Amygdala (tissue), 56 donors: ENCODE measurements at places on chromosomes 6 and 20.

GRCh38 chr6:170289180-170289931, 1.5 kb downstream of the DLL1 start:
- DNase-seq: no peak

DNA sequence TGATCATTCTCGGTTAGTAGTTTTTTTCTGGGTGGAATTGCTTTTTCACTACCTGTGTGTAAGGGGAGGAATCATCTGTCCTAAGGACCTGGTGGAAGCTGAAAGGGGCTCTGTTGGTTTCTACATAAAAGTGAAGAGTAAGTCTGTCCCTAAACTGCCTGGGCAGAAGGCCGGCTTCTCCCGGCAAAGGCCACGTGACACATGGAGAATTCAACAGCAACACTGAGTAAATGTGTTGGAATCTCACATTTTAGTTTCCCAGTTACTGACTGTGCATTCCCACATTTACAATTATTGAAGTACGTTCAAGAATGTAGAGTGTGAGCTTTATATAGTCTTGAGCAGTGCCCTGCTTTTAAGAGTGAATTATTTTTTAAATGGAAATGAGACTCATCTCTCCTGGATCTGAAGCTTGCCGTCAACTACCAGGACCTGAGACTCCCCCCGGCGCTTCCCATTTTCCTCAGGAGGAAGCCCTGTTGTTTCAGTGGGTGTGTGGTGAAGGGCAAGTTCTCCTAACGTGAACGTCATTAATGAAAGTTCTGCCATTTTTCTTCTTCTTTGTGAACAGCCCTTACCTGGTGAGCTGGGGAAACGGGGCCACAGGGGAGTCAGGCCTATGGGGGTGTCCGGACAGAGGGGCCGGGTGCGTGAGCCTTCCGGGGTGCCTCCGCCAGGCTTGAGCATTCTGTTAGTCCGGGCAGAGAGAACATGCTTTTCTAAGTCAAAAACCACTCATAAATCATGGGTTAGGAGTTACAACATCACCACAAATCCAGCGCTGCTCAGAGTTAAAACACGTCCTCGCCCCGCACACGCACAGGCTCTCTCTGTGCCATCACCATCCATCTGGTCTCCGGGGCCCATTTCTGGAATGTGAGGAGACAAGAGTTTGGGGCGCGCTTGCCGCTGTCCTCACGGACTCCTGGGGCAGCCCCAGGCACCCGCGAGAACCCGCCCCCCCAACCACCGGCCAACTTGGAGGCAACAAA, 56.6 kb upstream of the SMOC2 start:
- DNase-seq: no peak

GRCh38 chr6:130587778-130588520, 222.1 kb downstream of the TMEM200A start:
- DNase-seq: no peak

DNA sequence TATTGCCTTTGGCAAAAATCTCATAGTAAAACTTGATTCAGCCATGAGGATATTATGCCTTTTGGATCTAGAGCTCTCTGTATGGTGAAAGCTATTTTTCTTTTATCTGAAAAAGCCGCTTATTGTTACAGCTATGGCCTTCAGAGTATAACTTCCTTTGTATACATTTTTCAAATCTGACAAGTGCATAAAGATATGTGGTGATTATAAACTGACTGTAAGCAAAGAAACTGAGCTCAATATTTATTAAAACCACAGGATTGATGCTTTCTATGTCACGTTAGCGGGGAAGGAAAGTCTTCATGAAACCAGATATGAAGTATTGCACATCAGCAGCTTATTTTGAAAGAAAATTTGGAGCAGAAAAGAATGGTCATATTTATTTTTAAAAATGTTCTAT, 151.8 kb downstream of the THEMIS start:
- no peak for DNase-seq

DNA sequence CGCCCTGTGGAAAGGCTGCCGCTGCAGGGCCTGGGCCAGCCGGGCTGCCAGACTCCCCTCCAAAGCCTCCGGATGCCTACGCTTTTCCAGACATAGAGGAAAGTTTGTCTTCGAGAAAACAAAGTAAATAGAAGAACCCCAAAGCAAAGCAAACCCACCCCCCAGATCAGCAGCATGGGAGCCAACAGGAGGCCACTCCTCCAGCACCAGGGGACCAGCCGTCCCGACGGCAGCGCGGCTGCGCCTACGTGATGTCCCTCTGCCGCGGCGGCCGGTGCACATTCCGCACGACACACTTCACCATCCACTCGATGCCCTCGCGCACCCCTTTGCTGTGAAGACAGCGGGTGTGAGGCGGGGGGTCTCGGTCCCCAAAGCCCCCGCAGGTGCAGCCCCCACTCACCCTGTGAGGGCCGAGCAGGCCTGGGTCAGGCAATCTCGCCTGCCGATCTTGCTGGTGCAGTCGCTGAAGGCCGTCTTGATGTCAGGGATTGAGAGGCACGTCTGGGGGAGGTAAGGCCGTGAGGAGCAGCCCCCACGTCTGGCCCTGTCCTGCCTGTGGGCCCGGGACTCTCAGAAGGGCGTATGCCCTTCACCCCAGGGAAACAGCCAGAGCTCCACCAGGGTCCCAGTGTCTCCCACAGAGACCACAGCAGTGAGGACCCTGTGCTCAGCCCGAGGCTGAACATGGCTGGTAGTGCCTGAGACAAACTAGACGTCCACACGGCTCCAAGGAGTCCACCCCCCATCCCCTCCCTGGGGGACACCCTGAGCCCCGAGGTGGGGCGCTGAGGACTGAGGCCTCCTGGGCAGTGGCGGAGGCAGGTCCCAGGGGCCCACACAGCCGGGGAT, 4.0 kb downstream of the TNFRSF6B start:
- DNase-seq: no peak

DNA sequence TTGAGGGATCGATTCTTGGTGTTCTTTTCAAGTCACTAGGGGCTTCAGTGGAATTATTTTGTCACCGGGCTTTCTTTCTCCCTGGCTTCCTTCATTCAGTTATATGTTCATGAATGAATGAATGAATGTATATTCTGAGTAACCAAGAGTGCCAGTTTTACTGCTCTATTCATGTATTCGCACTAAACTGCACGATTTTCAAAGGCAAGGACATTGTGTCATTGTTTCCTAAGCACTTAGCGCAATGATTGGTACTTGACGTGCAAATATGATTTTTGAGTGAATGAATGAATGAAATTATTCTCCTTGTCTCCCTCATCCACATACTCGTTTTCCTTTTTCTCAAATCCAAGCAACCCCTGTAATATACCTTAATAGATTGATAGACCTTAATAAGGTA, 822 bp downstream of the AFG1L start:
- no peak for DNase-seq

GRCh38 chr6:122610690-122611455, 668 bp downstream of the PKIB start:
- DNase-seq: no peak

GRCh38 chr6:155030148-155030720, 35.1 kb downstream of the TIAM2 start:
- DNase-seq: no peak

DNA sequence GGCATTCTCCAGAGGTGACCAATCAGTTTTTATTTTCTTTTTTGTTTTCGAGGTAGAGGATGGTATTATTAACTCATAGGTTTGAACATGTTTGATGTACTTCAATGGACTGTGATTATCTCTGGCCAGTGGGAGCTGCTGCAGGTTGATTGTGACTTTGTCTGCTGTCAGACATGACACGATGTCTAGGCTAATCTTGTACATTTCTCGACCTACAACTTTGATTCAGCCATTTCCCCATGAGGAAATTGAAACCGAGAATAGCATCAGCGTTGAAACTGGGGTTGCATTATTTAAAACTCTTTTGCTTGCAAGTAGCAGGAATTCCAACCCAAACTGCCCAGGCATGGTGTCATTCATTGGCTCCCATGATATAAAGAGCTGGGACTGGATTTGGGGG, 218.9 kb downstream of the CDH26 start:
- DNase-seq: no peak

DNA sequence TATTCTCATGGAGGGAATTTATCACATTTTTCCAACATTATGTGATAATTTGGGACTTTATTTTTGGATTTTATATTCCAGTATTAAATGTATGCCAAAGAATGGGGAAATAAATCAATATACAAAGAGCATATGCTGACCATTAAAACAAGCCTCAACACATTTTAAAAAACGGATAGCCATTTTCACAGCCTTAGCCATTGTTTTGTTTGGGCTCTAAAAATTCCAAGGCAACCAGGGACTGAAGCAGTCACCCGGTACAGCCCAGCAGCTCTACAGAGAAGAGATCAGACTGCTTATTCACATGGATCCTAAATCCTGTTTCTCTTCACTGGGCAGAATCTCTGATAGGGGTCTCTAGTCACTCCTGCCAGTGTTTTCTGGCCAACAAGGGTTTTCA, 150.2 kb upstream of the OGFRL1 start:
- no peak for DNase-seq
